SIG-M5 (cell line): ENCODE measurements at places on chromosomes 2 and 18.

DNA sequence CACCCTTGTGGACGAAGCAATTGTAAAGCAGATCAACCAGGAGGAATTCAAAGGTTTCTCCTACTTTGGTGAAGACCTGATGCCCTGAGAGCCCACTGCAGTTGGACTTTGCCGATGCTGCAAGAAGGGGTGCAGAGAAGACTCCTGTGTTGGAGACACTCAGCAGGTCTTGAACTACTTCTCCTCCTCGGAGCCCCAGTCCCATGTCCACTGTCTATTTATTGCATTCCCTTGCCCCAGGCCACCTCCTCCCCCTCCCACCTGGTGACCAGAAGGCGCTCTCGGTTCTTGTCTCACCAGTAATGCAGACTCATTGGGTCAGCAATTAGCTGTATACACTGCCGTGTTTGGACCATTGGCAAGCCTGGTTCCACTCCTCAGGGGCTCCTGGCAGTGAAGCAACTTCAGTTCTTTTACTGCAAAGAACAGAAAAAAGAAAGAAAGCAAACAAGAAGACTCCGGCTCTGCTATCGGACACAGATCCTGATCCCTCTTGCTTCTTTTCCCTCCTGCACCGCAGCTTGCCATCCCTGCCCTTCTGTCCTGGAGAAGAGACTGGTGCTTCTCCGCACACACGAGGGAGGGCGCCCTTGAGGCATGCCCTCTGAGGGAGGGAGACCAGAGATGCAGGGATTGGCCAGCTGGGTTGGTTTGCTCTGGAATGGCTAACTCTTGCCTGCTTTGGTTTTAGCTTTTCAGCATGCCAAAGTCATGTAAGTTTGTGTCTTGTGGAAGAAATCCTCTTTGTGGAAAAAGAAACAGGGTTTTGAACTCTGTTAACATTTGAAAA, 112.2 kb upstream of the EPAS1 start:
- no peak for DNase-seq

- no peak for DNase-seq
Observed at GRCh38 chr18:56962322-56962721, 184.6 kb upstream of the BOD1L2 start.

GRCh38 chr18:33944493-33944892, 280.2 kb downstream of the NOL4 start:
- no peak for DNase-seq

DNA sequence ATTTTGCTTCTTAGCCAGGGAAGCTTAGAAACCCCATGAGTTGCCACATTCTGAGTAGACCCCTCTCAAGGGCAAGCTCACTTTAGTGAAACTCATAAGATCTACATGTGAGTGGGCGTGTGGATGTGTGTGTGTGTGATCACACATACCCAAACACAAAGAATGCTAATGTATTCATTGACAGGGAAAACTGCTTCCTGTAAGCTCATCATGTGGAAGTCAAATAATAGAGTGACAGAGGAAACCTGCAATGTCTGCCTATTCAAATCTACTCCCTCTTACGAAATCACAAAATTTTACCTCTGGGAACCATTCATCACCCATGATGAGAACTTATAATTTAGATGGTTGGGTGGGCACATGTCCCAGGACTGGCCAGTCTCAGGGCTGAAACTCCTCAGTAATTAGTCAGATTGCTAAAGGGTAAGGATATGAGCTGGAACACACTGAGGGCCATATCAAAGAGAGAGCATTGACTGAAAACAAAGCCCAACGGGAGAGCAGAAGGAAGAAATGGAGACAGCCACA, 94.5 kb upstream of the CCDC150 start:
- DNase-seq, result no peak

DNA sequence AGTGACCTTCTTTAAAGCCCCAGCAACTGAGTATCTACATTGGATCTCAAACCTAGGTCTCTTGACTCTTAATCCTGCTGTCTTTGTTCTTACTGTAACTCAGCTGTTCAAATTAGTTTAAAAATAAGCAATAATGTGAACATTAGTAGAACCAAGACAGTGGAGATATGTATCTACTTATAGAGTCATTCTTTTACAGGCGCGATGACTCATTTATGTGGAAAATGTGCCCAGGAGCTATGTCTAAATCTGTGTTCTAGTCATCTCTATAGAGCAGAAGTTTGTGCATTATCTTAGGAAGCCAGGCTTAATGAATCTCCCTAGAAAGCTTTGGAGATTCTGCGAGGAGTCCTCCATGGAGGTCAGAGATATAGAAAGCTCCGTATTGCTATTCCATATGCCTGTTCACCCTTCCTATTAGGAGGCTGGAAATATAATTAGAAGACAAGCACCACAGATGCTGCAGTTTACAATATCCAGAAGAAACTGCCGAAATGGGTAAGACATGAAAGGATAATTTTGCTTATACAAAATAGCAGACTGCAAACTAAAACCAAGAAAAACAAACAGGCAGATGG, 211.6 kb downstream of the TRIB2 start:
- no peak for DNase-seq

- no peak for DNase-seq
Observed at GRCh38 chr2:113034016-113034415, 18.7 kb downstream of the IL36B start.

- DNase-seq, result no peak
Observed at GRCh38 chr2:237819231-237819630, 20.7 kb downstream of the RBM44 start.

GRCh38 chr2:51387235-51387634, 355.3 kb upstream of the NRXN1 start:
- DNase-seq, result no peak

- DNase-seq, result no peak
Observed at GRCh38 chr2:173580956-173581355, 226.3 kb downstream of the CDCA7 start.

DNA sequence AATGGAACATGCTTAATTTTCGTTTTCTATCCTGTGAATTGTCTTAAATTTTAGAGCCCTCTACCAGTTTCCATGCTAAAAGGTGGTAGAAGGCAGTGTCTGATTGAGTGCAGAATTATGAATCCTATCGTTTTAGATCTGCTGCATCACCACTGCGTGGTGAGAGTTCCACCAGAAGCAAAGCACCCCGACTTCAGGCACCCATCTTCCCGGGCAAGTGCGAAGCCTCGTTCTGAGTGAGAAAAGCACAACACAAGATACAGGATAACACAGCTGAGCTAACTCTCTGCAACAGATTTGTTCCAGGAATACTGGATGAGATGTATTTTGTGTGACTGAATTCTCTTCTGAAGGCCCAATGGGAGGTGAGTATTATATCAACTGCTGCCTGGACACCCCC, 471.5 kb downstream of the EIPR1 start:
- DNase-seq, result no peak

- DNase-seq, result no peak
Observed at GRCh38 chr2:180124273-180125139, 117.4 kb upstream of the CWC22 start.

- no peak for DNase-seq
Observed at GRCh38 chr18:69946608-69947155, 991 bp downstream of the CD226 start.

DNA sequence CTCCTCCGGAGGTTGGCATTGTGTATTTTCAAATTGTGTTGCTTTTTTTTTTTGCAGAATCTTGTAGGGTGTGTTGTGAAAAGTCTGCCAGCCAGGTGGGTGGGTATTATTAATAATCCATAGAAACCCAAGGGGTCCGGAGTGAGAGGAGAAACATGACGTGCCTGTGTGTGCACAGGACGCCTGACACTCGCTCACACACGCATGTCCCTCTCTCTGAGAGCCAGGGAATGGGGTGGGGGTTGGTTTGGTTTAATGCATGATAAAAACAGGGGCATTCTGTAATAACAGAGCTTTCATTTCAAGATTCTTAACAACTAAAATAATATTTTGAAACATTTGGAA, 224.8 kb downstream of the FAM210A start:
- DNase-seq, result no peak

DNA sequence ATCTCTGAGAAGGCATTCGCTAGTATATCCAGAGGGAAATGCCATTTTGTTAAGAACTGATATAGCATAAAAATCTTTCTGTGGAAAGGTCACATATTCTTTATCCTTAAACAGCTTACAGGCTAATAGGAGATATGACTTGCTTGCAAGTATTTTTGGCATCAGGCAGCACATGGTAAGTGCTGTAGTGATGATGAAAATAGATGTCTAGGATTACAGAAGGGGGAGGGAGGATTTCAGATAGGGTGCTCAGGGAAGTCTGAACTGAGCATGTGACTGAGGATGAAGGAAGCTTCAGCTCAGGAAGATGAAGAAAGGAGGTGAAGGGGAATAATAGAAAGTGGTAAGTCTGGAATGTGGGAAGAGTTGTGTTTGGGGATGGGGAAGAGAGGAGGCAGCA, 158.5 kb upstream of the NOSTRIN start:
- no peak for DNase-seq

DNA sequence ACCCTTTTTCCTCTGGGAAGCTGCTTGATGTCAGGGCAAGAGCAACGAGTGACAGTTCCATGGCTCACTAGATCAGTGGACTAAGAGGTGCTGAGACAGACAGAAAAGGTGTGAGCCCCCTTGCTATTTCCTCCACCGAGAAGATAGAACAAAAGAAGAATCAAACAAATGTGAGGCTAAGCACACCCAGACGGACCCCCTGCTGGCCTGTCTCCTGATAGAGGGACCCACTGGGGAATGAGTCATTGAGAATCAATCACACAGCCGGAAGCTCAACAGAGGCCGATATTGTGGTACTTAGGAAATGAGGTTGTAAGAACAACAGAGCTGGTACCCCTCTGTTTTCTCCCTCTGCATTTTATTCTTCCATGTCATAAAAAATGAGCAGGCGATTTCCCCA, 89.8 kb upstream of the TEX51 start:
- no peak for DNase-seq

GRCh38 chr2:88932686-88933085, 241.2 kb downstream of the RPIA start:
- DNase-seq, result no peak

DNA sequence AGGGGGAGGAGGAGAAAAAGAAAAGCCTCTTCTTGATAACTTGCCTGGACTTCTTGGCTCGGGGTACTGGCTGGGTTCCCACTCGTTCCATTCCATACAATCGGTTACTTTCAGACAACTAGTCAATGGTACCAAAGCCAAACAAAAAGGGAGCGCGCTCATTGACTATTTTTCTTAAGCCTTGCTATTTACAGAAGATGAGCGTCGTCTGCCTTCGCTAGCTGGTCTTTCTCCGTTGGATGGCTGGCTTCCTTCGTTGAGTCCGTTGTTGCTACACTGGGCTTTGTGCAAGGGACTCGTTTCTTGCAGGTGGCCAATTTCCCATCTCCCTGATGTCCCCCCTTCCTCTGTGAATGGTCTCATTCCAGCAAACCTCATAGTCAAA, 260.4 kb downstream of the ZNF516 start:
- DNase-seq, result no peak

GRCh38 chr2:181178823-181179412, 198.5 kb downstream of the UBE2E3 start:
- DNase-seq, result no peak

GRCh38 chr2:52465287-52465686, 1302.3 kb upstream of the CHAC2 start:
- no peak for DNase-seq

DNA sequence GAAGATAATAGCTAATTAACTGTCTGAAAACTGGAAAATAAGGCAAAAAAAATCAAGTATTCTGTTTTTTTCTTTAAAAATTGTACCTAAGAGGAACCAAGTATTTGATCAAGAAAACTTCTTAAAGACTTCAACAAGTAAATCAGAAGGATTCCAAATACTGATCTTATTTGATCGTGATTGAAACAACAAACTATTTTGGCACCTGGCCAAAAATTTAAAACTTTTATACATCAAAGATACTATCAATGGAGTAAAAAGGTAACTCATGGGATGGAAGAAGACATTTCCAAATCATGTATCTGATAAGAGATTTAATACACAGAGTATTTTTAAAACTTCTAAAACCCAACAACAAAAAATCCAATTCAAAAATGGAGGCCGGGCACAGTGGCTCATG, 46.7 kb downstream of the CFAP210 start:
- DNase-seq, result no peak

- no peak for DNase-seq
Observed at GRCh38 chr2:134014196-134014960, 239.5 kb upstream of the MGAT5 start.

DNA sequence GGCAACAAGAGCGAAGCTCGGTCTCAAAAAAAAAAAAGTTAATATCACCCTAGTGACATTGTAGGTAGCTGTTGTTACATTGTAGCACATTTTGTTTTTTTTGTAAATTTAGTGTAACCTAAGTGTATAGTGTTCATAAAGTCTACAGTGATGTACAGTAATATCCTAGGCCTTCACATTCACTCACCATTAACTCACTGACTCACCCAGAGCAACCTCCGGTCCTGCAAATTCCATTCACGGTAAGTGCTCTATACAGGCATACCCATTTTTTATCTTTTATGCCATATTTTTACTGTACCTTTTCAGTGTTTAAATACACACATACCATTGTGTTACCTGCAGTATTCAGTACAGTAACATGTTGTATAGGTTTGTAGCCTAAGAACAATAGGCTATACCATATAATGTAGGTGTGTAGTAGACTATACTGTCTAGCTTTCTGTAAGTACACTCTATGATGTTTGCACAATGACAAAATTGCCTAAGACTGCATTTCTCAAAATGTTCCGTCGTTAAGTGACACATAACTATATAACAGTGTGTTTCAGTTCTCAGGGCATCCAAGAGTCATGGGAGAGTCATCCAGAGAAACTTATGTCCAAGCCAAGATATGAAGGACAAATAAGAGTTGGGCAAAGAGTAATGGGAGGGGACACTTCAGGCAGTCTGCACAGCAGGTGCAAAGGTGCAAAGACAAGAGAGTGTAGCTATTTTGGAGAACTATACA, 68.4 kb downstream of the TANK start:
- no peak for DNase-seq

- no peak for DNase-seq
Observed at GRCh38 chr2:68158134-68158447, 403 bp downstream of the PNO1 start.

DNA sequence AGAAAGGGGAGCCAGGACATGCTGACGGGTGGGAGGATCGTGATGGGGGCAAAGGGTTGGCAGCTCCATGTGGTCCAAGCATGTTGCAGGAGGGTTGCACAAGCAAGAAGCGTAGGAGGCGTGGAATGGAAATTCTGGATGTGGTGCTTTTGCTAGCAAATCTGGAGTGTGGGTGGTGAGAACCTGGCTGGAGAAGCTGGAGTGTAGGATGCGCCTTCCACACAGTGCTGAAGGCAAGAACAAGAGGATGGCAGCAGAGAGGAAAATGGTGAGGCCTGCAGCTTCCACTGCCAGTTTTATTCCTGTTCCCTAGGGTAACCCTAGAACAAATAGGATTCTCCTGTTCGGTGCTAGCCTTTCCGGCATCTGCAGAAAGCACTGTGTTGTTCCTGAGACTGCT, 22.4 kb downstream of the CREG2 start:
- DNase-seq, result no peak
